ENCODE measurements at places on chromosomes 7 and 10. TPM values are rescaled to one million over a fixed set of nuclear protein-coding genes. Genes with fewer than 3 reads are reported as not detected.

- DNase-seq, result no peak
Observed at GRCh38 chr10:26738301-26738911, 40.9 kb downstream of the PDSS1 start.

DNA sequence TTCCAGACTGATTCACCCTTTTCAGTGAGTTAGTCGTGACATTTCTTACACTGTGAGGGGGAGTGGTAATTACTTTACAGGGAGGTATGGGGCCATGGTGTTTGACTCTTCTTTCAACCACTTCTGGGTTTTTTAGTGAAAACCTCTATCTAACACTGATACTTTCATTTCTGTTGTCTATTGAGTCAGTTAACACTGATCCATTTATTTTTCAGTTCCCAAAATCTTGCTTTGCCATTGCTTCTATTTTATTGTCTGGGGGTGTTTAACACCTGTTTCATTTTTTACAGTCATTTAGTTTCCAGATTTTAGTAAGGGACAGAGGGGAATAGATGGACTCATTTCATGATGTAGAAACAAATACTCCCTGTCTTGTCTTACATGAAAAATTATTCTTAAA lies 61.5 kb downstream of the HELLS start:
- no peak for DNase-seq

- no peak for DNase-seq
Observed at GRCh38 chr7:157784979-157785441, 448.2 kb downstream of the DNAJB6 start.

DNA sequence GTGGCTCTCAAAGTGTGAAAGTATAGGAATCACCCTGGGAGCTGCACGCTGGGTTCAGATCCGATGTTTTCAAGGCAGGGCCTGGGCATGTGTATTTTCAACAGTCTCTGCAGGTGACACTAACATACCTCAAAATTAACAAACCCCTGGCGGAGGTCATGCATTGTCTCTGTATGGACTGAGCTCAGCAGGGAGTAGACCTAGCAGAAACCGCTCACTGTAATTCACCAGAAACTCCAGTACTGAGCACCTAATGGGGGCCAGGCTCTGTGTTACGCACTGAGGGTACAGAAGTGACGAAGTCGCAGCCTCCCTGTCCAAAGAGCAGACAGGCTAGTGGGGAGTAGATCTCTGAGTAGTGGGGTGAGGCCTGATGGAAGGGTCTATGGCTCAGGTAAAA lies 5.6 kb downstream of the STRA8 start:
- DNase-seq, result no peak

- no peak for DNase-seq
Observed at GRCh38 chr10:86387178-86387794, 20.7 kb upstream of the GRID1 start.

DNA sequence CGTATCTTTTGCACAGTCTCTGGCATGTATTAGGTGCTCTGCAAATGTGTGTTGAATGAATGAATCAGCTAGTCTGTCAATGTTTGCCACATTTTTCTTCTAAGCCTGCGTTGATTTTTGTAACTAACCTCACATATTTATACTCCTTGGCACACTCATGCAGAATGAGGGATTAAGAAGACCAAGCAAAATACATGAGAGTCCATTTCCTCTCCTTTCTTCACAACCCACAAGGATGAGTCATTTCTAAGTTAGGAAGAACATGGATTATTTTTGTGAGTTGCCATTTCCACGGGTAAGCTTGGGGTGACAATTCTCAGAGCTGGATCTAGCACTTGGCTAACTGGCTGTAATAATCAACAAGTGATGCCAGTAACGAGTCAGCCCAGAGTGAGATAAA lies 158.8 kb downstream of the TWIST1 start:
- DNase-seq, result no peak

Gene CPXM2
- 4.9 TPM for total RNA-seq

Gene OR13A1
- 0.10 TPM for total RNA-seq

Gene NODAL
- total RNA-seq, result not detected
